ENCODE measurements at places on chromosomes 4 and X. TPM values are rescaled to one million over a fixed set of nuclear protein-coding genes. Genes with fewer than 3 reads are reported as not detected.

AKAP4 gene
- polyA plus RNA-seq: not detected

ASB5 gene
- not detected for polyA plus RNA-seq

EDNRA gene
- polyA plus RNA-seq: 0.76 TPM

MTCP1 gene
- polyA plus RNA-seq: 14.8 TPM

FGF16 gene
- polyA plus RNA-seq: not detected

MAGEC1 gene
- not detected for polyA plus RNA-seq

GASK1B gene
- 8.1 TPM for polyA plus RNA-seq

WFS1 gene
- 30.1 TPM for polyA plus RNA-seq

TKTL1 gene
- polyA plus RNA-seq: not detected

GRID2 gene
- 452 TPM for polyA plus RNA-seq

FGG gene
- not detected for polyA plus RNA-seq

UBL4A gene
- 6.2 TPM for polyA plus RNA-seq

AKAP17A gene
- 5.0 TPM for polyA plus RNA-seq

LYAR gene
- polyA plus RNA-seq: 5.3 TPM

SMIM10L2A gene
- 0.73 TPM for polyA plus RNA-seq

GAGE12J gene
- polyA plus RNA-seq: not detected

TLR6 gene
- polyA plus RNA-seq: 0.44 TPM

Data from Purkinje cell (primary cell).